Prostate gland (tissue), 2 donors: ENCODE measurements at places on chromosomes 11 and 22. TPM values are rescaled to one million over a fixed set of nuclear protein-coding genes. Genes with fewer than 3 reads are reported as not detected.

NNMT gene
- total RNA-seq, result 63.2 TPM

SLC17A6 gene
- total RNA-seq, result not detected

TMEM138 gene
- 17.9 TPM for total RNA-seq

CTSW gene
- total RNA-seq, result 1.3 TPM

TNNI2 gene
- total RNA-seq, result not detected

DNA sequence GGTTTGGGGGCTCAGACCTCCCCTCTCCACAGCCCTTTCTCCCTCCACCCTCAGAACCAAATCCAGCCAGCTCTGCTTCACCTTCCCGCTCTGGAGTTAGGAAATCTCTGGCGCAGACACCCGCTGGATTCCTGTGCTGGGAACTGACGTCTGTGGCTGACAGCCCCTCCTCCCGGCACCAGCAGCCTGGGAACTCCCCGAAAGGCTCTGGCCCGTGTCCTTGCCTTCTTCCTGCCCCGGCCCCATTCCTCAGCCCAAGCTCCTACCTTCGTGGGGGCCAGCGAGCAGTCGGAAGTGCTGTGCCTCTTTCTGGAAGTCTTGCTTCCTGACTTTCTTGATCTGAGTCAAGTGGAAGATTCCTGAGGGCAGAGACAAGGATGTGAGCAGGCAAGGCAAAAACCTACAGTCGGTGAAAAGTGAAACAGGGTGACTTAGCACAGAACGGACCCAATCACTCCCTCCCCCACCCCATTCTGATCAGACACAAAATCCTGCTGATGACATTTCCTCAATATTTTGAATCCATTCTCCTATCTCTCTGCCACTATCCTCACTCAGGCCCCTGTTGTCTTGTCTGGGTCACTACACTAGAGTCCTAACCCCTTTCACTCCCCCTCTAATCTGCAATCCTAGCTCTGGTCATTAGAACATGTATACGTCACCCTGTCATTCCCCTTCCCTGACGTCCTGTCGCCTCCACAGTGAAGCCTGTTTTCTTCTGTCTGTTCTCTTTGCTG lies 34.1 kb downstream of the CHRDL2 start:
- peak; percentile 79 for DNase-seq
- no peaks in the 10 kb centered on the region for H3K4me1 ChIP-seq
- no peaks in the 10 kb centered on the region for H3K27me3 ChIP-seq
- H3K4me3 ChIP-seq, result no peak overlapping the region
- no peaks in the 10 kb centered on the region for H3K36me3 ChIP-seq

GRCh38 chr11:102177974-102178631 lies 67.9 kb downstream of the YAP1 start:
- peak; percentile 27 for DNase-seq
- peaks cover 7% of the 10 kb centered on the region for H3K36me3 ChIP-seq
- H3K27ac ChIP-seq, result peak overlapping the region; percentile 41

DNA sequence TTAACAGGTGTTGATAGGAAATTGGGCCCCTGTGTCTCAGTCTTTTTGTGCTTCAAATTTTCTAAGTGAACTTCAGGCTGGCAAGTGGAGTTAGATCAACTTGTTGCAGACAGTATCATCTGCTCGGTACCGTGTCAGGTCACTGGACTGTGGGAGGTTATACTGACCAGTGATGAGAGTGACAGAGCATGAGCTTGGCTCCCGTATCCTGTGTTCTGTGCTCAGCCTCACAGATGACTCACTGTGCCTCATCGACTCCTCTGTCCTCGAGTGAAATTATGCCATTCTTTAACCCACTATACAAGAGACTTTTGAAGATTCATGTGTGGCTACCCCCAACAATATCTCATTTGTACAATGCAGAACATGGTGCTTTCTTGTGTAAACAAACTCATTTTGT lies 7.9 kb downstream of the GRAP2 start:
- no peaks in the 10 kb centered on the region for H3K27me3 ChIP-seq
- H3K4me1 ChIP-seq, result no peaks in the 10 kb centered on the region
- H3K4me3 ChIP-seq, result no peak overlapping the region

DNA sequence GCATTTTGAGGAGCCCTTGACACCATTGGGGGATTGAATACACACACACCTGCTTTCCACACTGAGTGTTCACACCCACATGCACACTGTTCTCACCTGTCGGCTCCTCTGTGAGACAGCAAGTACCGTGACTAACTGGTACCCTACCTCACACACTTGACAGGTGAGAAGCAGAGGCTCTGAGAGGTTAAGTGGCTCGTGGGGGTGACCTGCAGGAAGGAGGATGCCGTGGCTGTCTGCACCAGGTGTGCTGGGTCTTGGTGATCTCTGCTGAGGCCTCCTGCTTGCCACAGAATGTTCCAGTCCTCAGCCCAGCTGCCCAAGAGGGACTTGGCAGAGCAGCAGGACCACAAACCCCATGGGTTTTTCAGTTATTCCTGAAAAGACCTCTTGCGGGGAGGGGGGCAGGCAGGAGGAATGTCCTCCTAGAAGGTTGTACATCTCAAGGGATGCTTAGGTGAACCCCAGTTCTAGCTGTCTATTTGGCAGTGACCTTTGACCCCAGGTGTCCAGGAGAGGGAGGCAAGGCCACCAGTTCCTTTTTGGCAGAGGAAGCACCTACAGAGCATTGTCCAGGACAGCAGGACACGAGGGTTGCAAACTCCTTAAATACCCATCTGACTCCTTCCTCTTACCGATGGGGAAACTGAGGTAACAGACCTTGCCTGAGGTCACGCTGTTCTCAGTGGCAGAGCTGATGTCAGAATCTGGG lies 66.0 kb downstream of the SHISAL1 start:
- DNase-seq, result no peak
- no peak overlapping the region for H3K27ac ChIP-seq
- no peaks in the 10 kb centered on the region for H3K36me3 ChIP-seq
- H3K4me3 ChIP-seq, result no peak overlapping the region
- no peaks in the 10 kb centered on the region for H3K27me3 ChIP-seq

DNA sequence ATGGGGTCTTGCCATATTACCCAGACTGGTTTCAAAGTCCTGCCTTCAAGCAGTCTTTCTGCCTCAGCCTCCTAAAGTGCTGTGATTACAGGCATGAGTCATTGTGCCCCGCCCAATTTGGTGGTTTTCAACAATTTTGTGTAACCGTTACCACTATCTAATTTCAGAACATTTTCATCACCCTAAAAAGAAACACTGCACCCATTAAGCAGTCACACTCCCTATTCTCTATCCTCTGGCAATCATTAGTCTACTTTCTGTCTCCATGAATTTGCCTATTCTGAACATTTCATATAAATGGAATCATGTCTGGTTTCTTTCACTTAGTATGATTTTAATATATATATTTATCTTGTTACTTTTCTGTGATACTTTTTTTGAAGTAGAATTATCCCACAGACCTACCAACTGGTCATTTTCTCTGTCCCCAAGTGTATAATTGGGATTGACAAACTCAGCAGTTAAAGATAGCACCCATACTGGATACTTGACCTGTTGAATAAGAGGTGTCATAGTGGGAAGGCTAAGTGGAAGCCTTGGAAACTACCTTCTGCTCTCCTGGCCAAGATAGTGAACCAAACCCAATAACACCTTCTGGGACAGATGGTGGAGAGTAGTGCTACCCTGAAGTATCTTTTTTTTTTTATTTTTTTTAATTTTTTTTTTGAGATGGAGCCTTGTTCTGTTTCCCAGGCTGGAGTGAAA lies 64.8 kb downstream of the STIM1 start:
- H3K36me3 ChIP-seq, result no peaks in the 10 kb centered on the region
- H3K4me1 ChIP-seq, result no peaks in the 10 kb centered on the region
- no peak overlapping the region for H3K27ac ChIP-seq
- no peak for DNase-seq

DNA sequence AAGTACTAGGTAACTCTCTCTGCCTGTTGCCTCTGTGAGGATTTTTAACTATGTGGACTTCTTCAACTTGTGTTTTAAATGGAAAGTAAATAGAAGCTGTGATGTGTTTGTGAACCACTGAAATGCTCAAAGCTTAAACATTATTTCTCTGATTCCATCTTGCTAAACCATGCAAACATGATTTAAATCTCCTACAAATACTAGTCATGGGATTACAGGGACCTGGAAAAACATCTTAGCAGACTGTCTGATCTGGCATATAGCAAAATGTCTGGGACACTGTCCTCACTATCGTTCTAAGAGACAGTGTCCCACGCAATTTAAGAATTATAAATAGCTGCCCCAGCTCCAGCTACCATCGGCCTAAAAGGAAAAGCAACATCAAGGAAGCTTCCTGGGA lies 914.5 kb upstream of the FAT3 start:
- H3K4me1 ChIP-seq, result no peaks in the 10 kb centered on the region
- H3K36me3 ChIP-seq, result no peaks in the 10 kb centered on the region
- H3K27me3 ChIP-seq, result no peaks in the 10 kb centered on the region
- H3K4me3 ChIP-seq, result no peak overlapping the region
- no peak for DNase-seq
- H3K27ac ChIP-seq, result no peak overlapping the region

DNA sequence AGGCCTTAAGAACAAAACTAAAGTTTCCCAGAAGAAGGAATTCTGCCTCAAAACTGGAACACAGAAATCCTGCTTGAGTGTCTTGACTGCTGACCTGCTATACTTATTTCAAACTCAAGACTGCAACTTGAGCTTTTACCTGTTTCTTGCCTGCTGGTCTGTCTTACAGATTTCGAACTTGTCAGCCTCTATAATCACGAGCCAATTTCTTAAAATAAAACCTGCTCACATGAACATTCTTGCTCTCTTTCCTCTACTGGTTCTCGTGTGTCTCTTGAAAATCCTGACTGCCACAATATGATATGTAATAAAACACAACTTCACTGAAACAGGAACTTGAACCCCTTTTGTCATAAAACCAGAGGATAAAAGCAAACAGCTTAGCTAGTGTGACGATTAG lies 13.9 kb downstream of the PATL1 start:
- no peak for DNase-seq
- H3K4me1 ChIP-seq, result no peaks in the 10 kb centered on the region
- no peaks in the 10 kb centered on the region for H3K27me3 ChIP-seq
- no peak overlapping the region for H3K4me3 ChIP-seq
- H3K27ac ChIP-seq, result no peak overlapping the region
- no peaks in the 10 kb centered on the region for H3K36me3 ChIP-seq

GRCh38 chr22:33539902-33540751 lies 380.1 kb downstream of the LARGE1 start:
- no peaks in the 10 kb centered on the region for H3K36me3 ChIP-seq
- peak overlapping the region; percentile 38 for H3K27ac ChIP-seq
- no peak overlapping the region for H3K4me3 ChIP-seq
- no peaks in the 10 kb centered on the region for H3K27me3 ChIP-seq
- no peaks in the 10 kb centered on the region for H3K4me1 ChIP-seq

GRCh38 chr22:33470456-33470855 lies 412.3 kb upstream of the SYN3 start:
- H3K4me1 ChIP-seq, result no peaks in the 10 kb centered on the region
- no peak for DNase-seq
- H3K27ac ChIP-seq, result no peak overlapping the region
- H3K4me3 ChIP-seq, result no peak overlapping the region
- H3K36me3 ChIP-seq, result no peaks in the 10 kb centered on the region

DNA sequence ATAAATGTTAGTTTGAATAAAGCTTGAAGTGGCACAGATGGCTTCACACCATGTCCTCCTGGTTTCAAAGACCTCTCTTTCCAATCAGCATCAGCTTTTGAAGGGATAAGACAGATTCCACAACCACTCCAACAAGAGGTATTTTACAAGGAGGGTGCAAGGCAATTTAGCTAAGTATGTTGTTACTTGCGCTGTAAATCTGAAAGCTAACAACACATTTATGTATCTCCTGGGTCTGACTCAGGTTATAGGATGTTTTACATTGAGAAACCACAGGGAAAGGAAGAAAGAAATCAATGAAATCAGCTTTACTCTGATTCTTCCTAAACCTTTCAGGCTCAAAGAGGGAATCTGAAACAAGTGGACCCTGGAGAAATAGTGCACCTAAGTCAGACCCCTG lies 12.1 kb downstream of the CWC15 start:
- H3K4me3 ChIP-seq, result no peak overlapping the region
- no peak for DNase-seq
- H3K36me3 ChIP-seq, result no peaks in the 10 kb centered on the region
- H3K27ac ChIP-seq, result no peak overlapping the region
- no peaks in the 10 kb centered on the region for H3K27me3 ChIP-seq

GRCh38 chr22:50535113-50535512 lies 5.3 kb upstream of the TYMP start:
- DNase-seq, result no peak
- H3K36me3 ChIP-seq, result no peaks in the 10 kb centered on the region
- no peak overlapping the region for H3K4me3 ChIP-seq
- no peaks in the 10 kb centered on the region for H3K27me3 ChIP-seq
- H3K27ac ChIP-seq, result no peak overlapping the region
- H3K4me1 ChIP-seq, result peaks cover 8% of the 10 kb centered on the region

DNA sequence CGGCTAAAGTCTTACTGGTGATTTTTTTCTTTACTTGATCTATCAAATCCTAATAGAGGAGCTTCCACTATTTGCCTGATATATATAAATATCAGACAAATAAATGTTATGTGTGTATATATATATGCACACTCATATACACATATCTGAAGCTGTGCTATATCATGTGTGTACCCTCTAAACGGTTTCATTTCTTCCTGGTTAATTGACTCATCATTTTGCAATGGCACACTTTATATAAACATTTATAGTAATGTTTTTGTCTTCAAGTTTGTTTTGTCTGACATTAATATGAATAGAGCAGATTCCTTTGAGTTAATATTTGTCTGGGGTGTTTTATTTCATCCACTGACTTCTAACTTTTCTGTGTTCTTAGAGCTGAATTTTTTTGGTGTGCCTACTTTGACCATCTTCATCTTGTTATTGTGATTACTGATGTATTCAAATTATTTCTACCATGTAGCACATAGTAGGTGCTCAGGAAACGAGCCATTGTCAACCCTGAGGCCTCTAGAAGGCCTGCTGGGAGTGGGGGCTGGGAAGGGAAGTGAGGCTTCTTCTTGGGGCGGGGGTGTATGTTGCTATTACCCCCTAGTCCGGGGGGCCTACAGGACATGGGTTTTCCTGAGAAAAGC lies 82.6 kb downstream of the LRRC32 start:
- H3K36me3 ChIP-seq, result no peaks in the 10 kb centered on the region
- no peaks in the 10 kb centered on the region for H3K4me1 ChIP-seq
- H3K27me3 ChIP-seq, result no peaks in the 10 kb centered on the region
- DNase-seq, result no peak

DNA sequence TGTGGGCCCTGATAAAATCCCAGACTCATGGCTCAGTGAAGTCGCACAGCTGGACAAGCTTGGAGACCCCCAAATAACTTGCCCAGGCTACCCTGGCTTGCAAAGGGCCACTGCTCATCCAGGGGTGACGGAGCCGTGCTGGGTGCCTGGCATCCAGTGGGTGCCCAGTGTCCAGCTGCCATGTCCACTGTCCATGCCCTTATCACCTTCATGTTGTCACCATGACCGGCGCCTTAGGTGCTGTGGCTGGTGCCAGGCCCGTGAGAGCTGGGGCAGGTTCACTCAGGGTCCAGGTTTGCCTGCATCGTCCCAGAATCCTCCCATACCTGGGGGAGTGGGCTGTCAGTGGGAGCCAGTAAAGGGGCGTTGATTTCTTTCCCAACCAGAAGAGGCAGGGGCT lies 57.4 kb downstream of the LRP5 start:
- H3K27me3 ChIP-seq, result no peaks in the 10 kb centered on the region
- H3K36me3 ChIP-seq, result no peaks in the 10 kb centered on the region
- H3K4me3 ChIP-seq, result no peak overlapping the region
- no peak for DNase-seq
- peaks cover 24% of the 10 kb centered on the region for H3K4me1 ChIP-seq

GRCh38 chr11:6387811-6388599 lies 2.3 kb upstream of the SMPD1 start:
- DNase-seq, result no peak
- H3K27ac ChIP-seq, result no peak overlapping the region
- H3K36me3 ChIP-seq, result no peaks in the 10 kb centered on the region
- no peak overlapping the region for H3K4me3 ChIP-seq

GRCh38 chr11:27447288-27448183 lies 25.1 kb downstream of the LGR4 start:
- no peaks in the 10 kb centered on the region for H3K36me3 ChIP-seq
- no peak overlapping the region for H3K27ac ChIP-seq
- no peak for DNase-seq
- H3K4me1 ChIP-seq, result no peaks in the 10 kb centered on the region
- H3K4me3 ChIP-seq, result no peak overlapping the region
